CD4-positive, alpha-beta memory T cell (primary cell): ENCODE measurements at places on chromosomes 6 and 20. TPM values are rescaled to one million over a fixed set of nuclear protein-coding genes. Genes with fewer than 3 reads are reported as not detected.

DNA sequence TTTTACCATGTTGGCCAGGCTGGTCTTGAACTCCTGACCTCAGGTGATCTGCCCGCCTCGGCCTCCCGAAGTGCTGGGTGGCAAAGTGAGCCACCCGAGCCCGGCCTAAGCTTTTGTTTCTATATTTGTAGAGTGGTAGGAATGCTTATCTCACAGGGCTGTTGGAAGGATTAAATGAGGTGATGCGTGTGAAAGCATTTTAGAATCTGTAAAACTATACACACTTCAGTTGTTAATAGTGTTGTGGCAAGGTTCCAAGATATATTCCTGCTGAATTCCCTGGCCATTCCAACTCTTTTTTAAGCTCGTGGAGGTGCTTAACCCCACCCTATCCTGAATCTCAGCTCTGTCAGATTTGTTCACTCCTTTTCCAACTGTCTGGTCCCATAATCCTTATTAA, 89.9 kb upstream of the AKIRIN2 start:
- no peak for DNase-seq

Gene DEFB118
- polyA plus RNA-seq = not detected

DNA sequence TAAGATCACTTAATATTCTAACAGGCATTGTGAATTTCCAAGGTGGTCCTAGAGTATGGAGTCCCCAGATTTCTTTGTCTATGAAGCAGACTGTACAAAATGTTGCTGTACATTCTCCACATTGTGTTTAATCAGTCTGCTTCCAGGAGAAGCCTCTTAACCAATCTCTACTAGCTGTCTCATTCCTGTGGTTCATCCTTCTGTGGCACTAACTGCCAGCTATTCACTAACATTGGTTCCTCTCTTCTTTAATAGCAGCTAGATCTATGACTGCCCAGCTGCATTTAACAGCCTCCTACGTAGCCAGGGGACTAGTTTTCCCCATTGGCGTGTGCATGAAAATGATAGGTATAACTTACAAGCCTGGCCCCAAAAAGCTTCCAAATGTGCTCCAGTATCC, 395.4 kb downstream of the SAMD5 start:
- no peak for DNase-seq

DNA sequence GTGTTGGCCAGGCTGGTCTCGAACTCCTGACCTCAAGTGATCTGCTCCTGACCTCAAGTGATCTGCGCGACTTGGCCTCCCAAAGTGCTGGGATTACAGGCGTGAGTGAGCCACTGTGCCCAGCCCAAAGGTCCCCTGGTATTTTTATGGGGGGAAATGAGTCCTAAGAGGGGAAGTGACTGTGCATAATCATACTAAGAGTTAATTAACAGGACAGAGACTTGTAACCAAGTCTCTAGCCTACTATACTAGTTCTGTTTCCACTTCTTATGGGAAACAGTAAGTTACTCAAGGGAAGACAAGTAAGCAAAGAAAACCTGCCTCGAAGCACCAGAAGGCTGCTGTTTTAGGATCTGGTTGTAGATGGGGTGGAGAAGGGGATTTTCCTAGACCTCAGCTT, 27.9 kb downstream of the TCF15 start:
- no peak for DNase-seq

DNA sequence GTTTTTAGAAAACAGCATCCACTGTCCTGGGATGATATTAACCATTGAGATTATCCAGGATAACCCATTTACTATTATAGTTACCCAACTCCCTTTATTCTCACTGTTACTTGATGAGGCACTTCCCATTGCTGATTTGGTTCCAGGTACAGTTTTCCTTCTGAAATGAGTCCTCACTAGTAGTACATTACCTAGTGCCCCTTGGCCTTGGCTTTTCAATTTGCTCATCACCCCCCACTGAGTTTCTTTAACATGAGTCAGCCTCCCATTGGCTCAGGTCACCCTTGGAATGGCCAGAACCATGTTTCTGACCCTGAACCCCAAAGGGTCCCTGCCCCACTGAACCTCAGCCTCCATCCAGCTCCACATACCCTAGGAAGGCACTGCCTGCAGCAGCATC, 28.4 kb downstream of the MDGA1 start:
- no peak for DNase-seq

DNA sequence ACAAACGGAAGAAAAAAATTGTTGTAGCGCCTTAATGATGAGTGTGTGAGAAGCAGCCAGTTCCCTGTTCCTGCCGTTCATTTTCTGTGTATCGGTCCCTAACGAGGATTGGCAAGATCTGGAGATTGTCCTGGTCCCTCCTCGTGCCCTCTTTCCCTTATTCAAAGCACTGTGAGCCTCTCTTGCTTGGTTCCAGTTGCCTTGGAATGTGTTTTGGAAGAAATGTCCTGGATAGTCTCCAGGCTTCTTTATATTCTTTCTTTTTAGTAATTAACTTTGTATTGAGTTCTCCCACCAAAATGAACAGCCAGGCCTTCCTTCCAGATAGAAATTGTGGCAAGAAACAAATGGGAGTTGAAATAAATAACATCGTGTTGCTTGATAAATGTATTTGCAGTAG, 348.3 kb downstream of the CDH26 start:
- DNase-seq = no peak

DNA sequence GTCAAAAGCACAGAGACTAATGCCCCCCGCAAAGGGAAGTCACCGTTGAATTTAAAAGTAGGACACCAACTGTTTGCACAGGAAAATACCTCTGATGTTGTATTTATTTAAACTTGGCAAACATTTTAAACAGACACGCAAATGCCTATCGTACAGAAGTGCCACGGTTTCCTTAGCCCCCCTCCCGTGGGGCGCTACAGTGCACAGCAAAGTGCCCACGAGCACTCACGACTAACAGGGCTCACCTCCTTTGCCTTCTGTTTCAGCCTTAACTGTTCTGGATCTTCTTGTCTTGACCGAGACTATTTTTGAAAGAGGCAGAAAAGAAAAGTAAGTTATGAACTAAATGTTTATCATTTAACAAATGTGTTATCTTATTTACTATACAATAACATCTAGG, 67.8 kb downstream of the TAF4 start:
- no peak for DNase-seq

Gene SCRT2
- not detected for polyA plus RNA-seq

DNA sequence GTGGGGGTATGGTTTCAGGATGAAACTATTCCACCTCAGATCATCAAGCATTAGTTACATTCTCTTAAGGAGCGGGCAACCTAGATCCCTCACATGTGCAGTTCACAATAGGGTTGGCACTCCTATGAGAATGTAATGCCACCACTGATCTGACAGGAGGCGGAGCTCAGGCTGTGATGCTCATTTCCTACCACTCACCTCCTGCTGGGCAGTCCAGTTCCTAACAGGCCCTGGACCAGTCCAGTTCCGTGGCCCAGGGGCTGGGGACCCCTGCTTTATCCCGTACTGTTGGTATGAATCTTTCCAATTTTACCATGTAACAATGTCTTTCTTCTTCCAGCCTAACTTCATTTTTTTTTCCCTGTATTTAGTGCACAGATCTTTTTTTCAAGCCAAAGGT, 94.9 kb downstream of the OGFRL1 start:
- DNase-seq = no peak

DNA sequence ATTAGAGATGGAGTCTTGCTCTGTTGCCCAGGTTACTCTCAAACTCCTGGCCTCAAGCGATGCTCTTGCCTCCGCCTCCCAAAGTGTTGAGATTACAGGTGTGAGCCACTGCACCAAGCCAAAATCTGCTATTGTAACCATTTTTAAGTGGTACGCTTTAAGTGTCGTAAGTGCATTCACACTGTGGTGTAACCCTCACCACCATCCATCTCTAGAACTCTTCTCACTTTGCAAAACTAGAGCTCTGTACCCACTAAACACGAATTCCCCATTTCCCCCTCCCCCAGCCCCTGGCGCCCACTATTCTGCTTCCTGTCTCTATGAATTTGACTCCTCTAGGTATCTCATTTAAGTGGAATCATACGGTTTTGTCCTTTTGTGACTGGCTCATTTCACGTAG, 2.8 kb upstream of the FAM83C start:
- DNase-seq = no peak

GRCh38 chr6:13725052-13725451, 13.4 kb upstream of the RANBP9 start:
- DNase-seq = no peak

DNA sequence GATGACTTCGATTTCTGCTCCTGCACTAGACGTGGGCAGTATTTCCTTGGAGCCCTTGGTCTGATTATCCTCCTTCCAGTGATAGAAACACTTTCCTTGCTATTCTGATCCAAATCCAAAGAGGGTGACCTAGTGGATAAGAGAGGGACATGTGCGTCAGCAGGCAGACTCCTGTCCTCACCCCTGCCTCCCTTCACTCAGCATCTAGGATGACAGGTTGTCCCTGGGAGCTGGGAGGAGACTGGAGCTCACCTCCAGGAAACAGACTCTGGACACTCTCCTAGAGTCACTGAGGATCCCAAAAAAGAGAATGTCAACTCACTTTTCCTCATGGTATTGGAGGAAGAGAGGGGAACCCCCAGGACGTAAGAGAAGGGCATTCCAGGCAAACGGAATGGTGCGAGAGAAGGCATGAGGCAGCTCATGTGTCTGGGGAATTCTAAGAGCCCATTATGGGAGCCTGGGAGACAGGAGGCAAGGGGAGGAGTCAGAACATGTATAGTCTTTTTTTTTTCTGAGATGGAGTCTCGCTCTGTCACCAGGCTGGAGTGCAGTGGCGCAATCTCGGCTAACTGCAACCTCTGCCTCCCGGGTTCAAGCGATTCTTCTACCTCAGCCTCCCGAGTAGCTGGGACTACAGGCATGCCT, 2.2 kb downstream of the C20orf173 start:
- DNase-seq = no peak

Gene GNRH2
- not detected for polyA plus RNA-seq

GRCh38 chr6:158485431-158485830, 74.5 kb upstream of the TMEM181 start:
- no peak for DNase-seq

Gene PHACTR2
- 30.6 TPM for polyA plus RNA-seq

GRCh38 chr6:53658992-53659391, 6.6 kb downstream of the KLHL31 start:
- DNase-seq = no peak

Gene BCAS1
- polyA plus RNA-seq = 0.17 TPM

GRCh38 chr20:54474046-54474445, 1.3 kb upstream of the DOK5 start:
- no peak for DNase-seq

GRCh38 chr6:8442150-8442549, 6.8 kb upstream of the SLC35B3 start:
- DNase-seq = no peak

DNA sequence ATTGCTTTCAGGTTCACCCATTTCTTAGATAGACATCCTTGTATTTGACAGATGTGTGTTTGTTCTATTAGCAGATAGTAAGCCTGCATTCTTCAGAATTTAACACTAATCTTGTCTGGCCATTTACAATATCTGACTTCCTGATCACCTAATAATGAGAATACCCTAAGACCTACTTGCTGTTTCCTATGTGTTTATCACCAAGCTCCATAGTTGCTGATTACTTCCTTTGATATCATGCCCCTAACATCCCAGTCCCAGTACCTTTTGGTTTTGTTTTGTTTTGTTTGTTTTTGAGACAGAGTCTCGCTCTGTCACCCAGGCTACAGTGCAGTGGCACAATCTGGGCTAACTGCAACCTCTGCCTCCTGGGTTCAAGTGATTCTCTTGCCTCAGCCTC, 143.6 kb upstream of the DST start:
- no peak for DNase-seq

GRCh38 chr6:47452899-47453298, 24.7 kb upstream of the CD2AP start:
- no peak for DNase-seq

GRCh38 chr6:130162421-130162820, 60.3 kb downstream of the SAMD3 start:
- no peak for DNase-seq

Gene NOTCH4
- not detected for polyA plus RNA-seq

Gene PXDC1
- not detected for polyA plus RNA-seq

Gene DNAAF9
- polyA plus RNA-seq = 0.72 TPM

Gene NECAB3
- 2.0 TPM for polyA plus RNA-seq

Gene TOX2
- 1.1 TPM for polyA plus RNA-seq

Gene RIPOR3
- polyA plus RNA-seq = 1.3 TPM

DNA sequence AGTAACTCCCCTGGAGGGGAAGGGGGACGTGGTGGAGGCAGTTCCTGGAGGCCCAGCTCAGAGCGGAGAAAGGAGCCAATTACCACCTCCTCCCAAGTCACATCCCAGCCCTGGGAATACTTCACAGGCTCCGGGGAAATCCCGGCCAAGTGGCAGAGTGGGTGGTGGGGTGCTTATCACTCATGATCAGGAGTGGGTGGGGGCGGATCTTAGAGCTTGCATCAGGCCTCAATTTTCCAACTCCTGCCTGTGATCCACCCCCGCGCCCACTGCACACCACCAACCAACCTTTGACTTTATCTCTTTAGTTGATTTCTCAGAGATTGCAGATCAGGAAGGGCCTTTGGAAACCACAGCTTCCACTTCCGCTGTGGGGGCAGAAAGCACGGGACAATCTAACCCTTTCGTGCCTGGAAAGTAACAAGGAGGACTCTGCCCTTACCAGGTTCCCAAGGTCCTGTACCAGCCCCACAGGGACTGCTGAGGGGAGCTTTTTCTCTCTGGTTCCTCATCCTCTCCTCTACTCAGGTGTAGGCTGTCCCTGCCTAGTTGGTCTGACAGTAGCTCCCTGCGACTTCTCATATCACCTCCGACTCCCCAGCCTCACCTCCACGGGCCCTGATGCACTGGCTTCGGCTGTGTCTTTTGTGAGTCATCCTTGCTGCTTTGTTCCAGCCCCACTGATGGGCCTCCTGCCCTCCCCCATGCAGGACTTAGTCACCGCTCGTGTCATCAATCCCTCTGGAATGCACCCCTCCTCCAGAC, 24.9 kb upstream of the IER3 start:
- peak; percentile 41 for DNase-seq

GRCh38 chr20:49850463-49851230, 38.0 kb downstream of the SLC9A8 start:
- no peak for DNase-seq

Gene ALDH5A1
- polyA plus RNA-seq = 8.5 TPM

GRCh38 chr20:2311329-2311728, 15.5 kb downstream of the TGM3 start:
- no peak for DNase-seq

Gene ZC2HC1B
- not detected for polyA plus RNA-seq

Gene PDCD2
- polyA plus RNA-seq = 127 TPM

Gene HMGN3
- polyA plus RNA-seq = 75.1 TPM

Gene RIOK1
- polyA plus RNA-seq = 19.1 TPM

- no peak for DNase-seq
Measured at GRCh38 chr6:116409756-116410155, 39.0 kb downstream of the DSE start.

- no peak for DNase-seq
Measured at GRCh38 chr6:121399966-121400365, 35.5 kb upstream of the GJA1 start.

GRCh38 chr20:52913650-52914387, 58.3 kb upstream of the TSHZ2 start:
- DNase-seq = no peak

- no peak for DNase-seq
Measured at GRCh38 chr6:28142446-28142845, 763 bp downstream of the ZKSCAN8 start.

Gene C2
- polyA plus RNA-seq = not detected

Gene BPHL
- polyA plus RNA-seq = 8.1 TPM

- DNase-seq = no peak
Measured at GRCh38 chr6:32137454-32137853, 7.4 kb upstream of the FKBPL start.
